ENCODE measurements at places on chromosomes 12 and 14.

- no peak for DNase-seq
Observed at GRCh38 chr12:95681210-95681765, 109.3 kb downstream of the NTN4 start.

DNA sequence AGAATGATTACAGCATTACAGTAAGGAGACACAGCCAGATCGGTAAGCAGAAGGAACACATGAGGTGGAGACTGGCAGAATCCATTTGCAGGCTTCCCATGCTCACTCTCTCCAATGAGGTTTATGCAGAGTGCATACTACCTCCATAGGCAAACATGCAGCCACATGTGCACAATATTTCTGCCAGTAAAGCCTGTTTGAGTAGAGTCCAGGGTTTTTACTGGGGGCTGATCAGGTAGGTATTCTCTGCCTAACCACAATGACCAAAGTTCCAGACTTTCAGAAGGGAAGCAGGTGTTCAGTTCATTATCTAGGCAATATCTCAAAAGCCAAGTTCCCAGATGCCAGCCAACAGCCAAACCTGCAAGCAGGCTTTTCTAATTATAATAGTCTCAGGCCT, 31.1 kb downstream of the INTS13 start:
- DNase-seq, result no peak

DNA sequence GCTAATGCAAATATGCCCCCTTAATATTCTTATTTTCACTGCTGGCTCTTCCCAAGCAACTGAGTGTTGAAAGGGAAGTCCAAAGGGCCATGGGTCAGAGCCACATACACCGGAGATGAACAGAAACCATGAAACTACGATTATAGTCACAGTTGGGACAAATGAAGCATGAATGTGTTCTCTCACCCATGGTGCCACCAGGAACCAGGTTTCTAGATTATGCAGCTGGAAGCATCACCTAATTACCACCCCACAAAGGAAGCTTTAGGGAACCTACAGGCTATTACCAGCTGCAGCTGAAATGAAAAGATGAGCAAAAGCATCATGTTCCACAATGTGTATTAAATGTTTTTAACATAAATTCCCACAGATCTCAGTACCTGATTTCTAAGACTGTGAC, 15.4 kb downstream of the TMTC1 start:
- DNase-seq, result no peak

DNA sequence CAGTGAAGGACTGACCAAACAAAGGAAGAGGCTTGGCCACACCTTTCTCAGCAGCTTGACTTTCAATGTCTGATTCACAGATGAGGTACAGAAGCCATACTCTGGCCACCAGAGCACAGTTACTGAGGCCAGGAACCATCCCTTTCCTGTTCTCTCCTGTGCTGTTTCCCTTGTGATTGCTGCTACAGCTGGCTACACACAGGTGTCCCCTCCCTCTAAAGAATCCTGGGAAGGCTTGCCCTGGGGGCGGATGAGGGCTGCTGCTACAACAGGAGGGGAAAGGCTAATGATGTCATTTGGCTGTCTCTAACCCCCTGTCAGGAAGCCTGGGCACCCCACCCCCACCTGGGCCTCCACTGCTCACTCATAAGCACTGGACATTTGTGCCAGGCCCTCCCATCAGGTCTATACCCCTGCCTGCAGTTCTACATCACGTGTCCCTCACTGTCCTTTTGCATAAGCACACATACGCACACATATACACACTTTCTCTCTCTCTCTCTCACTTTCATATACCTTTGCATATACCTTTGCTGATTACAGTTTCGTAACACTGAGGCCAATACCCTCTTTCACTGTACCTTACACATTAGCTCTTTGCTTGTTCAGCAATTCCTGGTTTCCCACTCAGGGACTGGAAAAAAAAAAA, 41.4 kb downstream of the PRPF40B start:
- DNase-seq, result no peak

- no peak for DNase-seq
Observed at GRCh38 chr14:81868172-81868571, 334.5 kb upstream of the SEL1L start.

- no peak for DNase-seq
Observed at GRCh38 chr12:118418385-118419057, 42.2 kb downstream of the SUDS3 start.

GRCh38 chr14:75247939-75248338, 30.7 kb upstream of the FOS start:
- no peak for DNase-seq

Measured in CD4-positive, alpha-beta T cell treated with Interleukin-17A for 1 hour (primary cell).